GM23248 (cell line): ENCODE measurements at places on chromosomes 7 and 10.

DNA sequence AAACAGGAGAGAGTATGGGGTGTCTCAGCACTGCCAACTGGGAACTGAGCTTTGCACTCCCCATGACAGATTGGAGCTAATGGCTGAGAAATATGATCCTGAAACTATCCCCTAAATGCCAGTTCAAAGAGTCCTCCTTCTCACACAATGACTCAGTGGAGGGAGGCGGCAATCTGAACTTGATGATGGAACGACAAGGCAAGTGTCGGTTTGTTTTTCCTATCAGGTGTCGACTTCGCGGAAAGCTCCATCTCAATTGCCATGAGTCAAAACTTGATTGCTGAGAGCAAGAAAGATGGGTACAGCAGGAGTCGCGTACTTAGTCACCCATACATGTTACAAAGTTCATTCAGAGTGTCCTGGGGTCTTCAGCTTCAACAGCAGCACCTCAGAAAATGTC lies 52.5 kb downstream of the NPY start:
- no peak overlapping the region for H3K27ac ChIP-seq
- no peaks in the 10 kb centered on the region for H3K36me3 ChIP-seq
- H3K27me3 ChIP-seq: no peaks in the 10 kb centered on the region

DNA sequence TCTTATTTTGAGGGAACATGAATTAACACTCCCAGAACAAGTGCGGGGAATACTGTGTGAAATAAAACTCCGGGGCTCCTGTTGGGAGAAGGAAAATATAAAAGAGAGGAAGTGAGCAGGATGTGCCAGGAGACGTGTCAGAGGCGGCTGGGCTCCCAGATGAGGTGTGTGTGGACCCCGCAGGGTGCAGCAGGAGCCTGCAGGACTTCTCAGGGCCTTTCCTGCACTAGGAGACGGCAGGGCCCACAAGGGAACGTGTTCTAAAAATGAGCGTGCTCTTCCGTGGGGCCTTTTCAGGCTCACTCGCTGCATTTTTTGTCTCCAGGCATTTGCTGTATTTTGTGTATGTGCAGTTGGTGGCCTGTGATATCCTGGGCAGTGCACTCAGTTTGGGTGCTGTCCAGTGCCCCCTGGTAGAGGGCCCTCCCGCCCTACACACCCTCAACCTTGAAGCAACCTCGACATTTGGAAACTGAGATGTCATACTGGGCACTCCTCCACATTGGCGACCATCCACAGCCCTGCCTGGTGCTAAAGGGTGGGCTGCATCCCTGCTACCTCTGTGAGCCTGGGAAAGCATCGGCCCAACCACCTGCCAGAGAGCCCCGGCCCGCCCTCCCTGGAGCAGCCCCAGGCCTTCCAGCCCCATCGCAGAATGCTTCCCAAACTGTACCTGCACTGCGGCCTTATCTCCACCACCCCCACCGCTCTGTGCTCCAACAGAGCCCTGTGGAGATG lies 35.2 kb upstream of the EN2 start:
- H3K4me1 ChIP-seq: no peaks in the 10 kb centered on the region
- no peaks in the 10 kb centered on the region for H3K36me3 ChIP-seq
- H3K4me3 ChIP-seq: no peak overlapping the region

- no peak overlapping the region for H3K4me3 ChIP-seq
- H3K27ac ChIP-seq: no peak overlapping the region
- H3K27me3 ChIP-seq: no peaks in the 10 kb centered on the region
- no peaks in the 10 kb centered on the region for H3K36me3 ChIP-seq
- DNase-seq: no peak
Measured at GRCh38 chr7:150755473-150756099, 18.4 kb downstream of the GIMAP5 start.

- no peaks in the 10 kb centered on the region for H3K36me3 ChIP-seq
- no peak for DNase-seq
- H3K27ac ChIP-seq: no peak overlapping the region
- H3K4me3 ChIP-seq: no peak overlapping the region
- no peaks in the 10 kb centered on the region for H3K4me1 ChIP-seq
- peaks cover 20% of the 10 kb centered on the region for H3K27me3 ChIP-seq
Measured at GRCh38 chr10:30396293-30396692, 37.7 kb upstream of the MAP3K8 start.

GRCh38 chr10:119323085-119324016 lies 116.0 kb downstream of the GRK5 start:
- DNase-seq: no peak
- H3K27ac ChIP-seq: no peak overlapping the region
- no peak overlapping the region for H3K4me3 ChIP-seq
- no peaks in the 10 kb centered on the region for H3K4me1 ChIP-seq
- H3K36me3 ChIP-seq: no peaks in the 10 kb centered on the region

DNA sequence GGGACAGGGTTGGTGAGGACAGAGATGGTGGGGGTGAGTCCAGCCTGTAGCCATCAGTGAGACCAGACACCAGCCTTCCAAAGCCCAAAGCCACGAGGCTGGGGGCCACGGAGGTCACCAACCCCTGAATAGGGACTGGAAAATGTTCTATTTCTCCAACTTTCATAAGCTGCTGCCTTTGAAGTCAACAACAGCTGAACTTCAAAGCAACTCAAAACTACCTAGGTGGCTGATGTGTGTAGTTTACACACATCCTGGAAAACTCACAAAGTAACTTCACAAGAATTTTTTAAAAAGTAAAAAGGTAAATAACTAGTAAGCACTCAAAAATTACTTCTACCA lies 88.8 kb downstream of the CHST15 start:
- H3K36me3 ChIP-seq: no peaks in the 10 kb centered on the region
- no peak overlapping the region for H3K4me3 ChIP-seq
- no peak overlapping the region for H3K27ac ChIP-seq
- DNase-seq: no peak
- H3K4me1 ChIP-seq: 0 out of 2 replicates have a peak, but pooled peaks cover 5% of the 10 kb centered on the region
- H3K27me3 ChIP-seq: peaks cover 18% of the 10 kb centered on the region

DNA sequence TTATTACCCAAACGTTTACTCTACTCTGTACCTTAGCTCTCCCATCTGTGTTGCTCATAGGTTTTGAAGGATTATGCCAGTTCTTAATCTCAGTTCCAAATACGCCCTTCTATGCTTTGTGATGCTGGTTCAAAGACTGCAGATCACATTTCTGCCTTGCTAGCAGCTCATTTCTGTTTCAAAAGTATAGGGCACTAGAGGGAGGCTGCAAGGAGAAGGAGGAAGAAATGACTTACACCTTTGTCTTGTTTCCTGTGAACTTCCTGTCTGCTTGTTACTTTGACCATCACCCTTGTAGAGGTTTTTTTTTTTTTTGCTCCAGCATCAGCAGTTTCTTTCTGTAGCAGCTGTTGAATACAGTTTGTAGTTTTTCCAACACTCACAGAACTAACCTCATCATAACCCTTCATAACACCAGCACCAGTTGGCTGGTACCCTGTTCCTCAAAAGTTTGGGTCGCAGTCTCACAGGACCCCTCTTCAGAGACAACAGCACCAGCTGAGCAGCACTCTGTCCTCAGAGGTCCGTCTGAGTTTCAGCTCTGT lies 16.5 kb downstream of the SLK start:
- no peaks in the 10 kb centered on the region for H3K36me3 ChIP-seq
- no peak overlapping the region for H3K4me3 ChIP-seq
- DNase-seq: peak; percentile 10
- H3K27ac ChIP-seq: peak overlapping the region; percentile 10; the same call in 1 of the 2 replicates

DNA sequence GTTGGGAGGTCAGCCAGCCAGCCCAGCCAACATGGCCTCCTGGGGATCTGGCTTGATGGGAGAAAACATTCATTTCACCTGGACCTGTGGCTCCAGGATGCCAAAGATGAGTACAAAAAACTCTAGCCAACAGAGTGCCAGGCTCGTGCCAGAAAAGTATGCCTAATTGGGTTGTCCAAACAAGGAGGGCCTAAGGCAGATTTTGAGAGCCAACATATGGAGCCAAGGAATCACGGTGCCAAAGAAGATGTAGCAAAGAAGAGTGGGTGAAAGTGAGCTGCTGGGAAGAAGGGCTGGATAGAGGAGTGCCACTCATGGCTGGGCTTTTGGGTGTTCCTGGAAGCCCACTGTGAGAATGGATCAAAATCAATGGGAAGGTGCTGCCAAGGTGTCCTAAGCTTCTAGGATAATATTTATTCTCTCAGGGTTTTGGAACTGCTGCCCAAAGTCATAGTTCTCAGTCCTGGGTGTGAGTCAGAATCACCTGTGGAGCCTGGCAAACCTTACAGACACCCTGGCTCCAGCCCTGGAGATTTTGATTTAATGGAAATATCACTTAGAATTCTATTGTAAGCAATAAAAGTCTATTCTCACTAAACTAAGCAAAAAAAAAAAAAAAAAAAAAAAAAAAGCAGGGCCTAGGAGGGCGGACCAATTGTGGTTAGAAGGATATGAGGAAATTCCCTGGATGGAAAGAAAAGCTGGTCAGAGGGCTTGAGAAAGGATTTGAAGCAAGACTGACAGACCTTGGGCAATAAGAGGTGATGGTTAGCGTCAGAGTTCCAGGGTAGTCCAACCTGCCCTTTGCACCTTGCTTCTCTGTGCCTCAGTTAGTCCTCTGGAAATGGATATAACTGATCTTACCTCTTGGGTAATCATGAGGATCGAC lies 182.2 kb upstream of the PRR15 start:
- peaks cover 46% of the 10 kb centered on the region for H3K27me3 ChIP-seq
- no peaks in the 10 kb centered on the region for H3K36me3 ChIP-seq
- no peak overlapping the region for H3K4me3 ChIP-seq
- H3K4me1 ChIP-seq: no peaks in the 10 kb centered on the region
- DNase-seq: no peak

DNA sequence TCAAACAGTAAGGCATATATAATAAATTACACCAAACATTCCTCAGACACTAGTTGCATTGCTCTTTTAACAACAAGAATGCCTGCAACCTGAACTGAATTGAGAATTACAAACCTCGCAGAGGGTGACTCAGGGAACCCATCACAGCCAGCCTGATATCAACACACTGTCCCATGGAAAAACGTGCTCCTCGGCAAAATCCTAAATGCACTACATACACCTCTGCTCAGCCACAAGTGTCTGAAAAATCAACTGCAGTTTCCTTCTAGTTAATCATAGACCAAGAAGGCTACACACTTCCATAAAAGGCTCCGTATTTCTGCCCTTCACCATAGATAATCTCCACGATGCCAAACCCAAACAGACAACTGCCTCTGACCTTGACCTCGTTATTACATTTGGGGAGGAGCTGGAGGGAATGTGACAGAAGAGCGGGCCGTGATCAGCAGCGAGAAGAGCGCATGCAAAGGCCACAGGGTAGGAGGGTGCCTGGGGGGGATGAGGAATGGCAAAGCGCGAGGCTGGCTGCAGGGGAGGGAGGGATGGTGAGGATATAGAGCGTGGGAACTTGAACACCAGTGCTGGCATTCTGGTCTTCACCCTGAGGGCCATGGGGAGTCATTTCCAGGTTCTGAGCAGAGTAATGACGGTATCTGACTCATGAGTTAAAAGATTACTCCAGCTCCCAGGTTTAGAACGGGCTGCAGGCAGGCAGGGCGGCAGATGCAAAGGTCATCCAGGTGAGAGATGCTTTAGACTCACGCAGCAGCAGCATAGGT lies 201.9 kb upstream of the FRMD4A start:
- no peak overlapping the region for H3K4me3 ChIP-seq
- H3K4me1 ChIP-seq: no peaks in the 10 kb centered on the region
- no peak overlapping the region for H3K27ac ChIP-seq
- peaks cover 8% of the 10 kb centered on the region; the same call in 1 of the 2 replicates for H3K36me3 ChIP-seq

- peaks cover 20% of the 10 kb centered on the region for H3K4me1 ChIP-seq
- H3K36me3 ChIP-seq: no peaks in the 10 kb centered on the region
- H3K27me3 ChIP-seq: no peaks in the 10 kb centered on the region
- H3K27ac ChIP-seq: no peak overlapping the region
- peak; percentile 65 for DNase-seq
Measured at GRCh38 chr10:35783305-35783838, 141.3 kb upstream of the FZD8 start.

DNA sequence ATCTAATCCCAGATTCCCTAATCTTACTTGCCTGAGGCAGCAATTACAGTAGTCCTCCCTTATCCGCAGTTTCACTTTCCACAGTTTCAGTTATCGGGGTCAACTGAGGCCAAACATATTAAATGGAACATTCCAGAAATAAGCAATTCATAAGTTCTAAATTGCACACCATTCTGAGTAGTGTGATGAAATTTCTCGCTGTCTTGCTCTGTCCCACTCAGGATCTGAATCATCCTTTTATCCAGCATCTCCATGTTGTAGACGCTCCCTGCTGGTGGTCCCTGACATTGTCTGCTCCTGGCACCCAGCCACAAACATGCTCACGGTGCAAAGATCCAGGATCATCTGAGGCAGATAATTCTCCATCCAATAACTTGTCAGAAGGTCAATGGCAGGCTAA lies 128.7 kb upstream of the CXCL12 start:
- H3K27me3 ChIP-seq: no peaks in the 10 kb centered on the region
- no peak overlapping the region for H3K4me3 ChIP-seq
- DNase-seq: peak; percentile 78

- no peak overlapping the region for H3K27ac ChIP-seq
- H3K27me3 ChIP-seq: no peaks in the 10 kb centered on the region
- H3K4me3 ChIP-seq: no peak overlapping the region
- no peaks in the 10 kb centered on the region for H3K4me1 ChIP-seq
Measured at GRCh38 chr10:98915911-98916310, 319.7 kb downstream of the HPSE2 start.

DNA sequence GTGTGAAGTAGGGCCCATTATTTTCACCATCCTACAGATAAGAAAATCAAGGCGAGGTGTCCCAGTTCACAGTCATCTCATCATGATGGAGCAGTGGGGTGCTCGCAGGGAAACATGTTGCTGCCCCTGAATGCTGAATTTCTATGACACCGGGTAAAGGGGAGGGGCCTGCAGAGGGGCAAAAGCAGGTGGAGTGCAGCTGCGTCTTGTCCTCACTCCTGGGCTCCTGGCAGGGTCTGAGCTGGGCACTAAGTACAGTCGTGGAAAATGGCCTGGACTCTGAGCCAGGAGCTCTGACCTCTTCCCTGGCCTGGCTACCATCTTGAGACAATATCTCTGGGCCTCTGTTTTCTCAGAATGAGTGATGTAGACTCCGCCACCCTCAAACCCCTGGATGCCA lies 253.1 kb upstream of the PITRM1 start:
- H3K27ac ChIP-seq: no peak overlapping the region
- H3K27me3 ChIP-seq: no peaks in the 10 kb centered on the region
- peaks cover 13% of the 10 kb centered on the region for H3K4me1 ChIP-seq
- DNase-seq: no peak
- no peaks in the 10 kb centered on the region for H3K36me3 ChIP-seq
- no peak overlapping the region for H3K4me3 ChIP-seq

GRCh38 chr7:1883834-1884582 lies 213.9 kb downstream of the ELFN1 start:
- no peaks in the 10 kb centered on the region for H3K36me3 ChIP-seq
- peaks cover 28% of the 10 kb centered on the region for H3K4me1 ChIP-seq
- no peak for DNase-seq
- H3K27ac ChIP-seq: no peak overlapping the region
- H3K27me3 ChIP-seq: no peaks in the 10 kb centered on the region
- H3K4me3 ChIP-seq: no peak overlapping the region

GRCh38 chr10:132101529-132101928 lies 35.8 kb downstream of the JAKMIP3 start:
- H3K4me1 ChIP-seq: no peaks in the 10 kb centered on the region
- no peak overlapping the region for H3K27ac ChIP-seq

DNA sequence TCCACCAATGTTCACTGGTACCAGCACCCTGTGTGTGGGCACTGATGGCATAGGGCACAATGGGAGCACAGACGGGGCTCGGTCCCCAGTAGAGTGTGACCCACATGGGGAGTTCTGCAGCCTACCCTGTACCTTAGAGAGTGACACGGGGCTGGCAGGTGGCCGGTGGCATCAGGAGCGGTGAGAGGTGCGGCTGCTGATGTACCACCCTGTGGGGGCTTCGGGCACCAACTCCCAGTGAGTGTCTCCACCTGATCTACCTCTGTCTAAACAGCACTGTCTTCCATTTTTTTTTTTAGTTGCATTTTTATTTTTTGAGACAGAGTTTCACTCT lies 4.1 kb downstream of the JAKMIP3 start:
- H3K4me3 ChIP-seq: no peak overlapping the region
- H3K36me3 ChIP-seq: no peaks in the 10 kb centered on the region
- no peak for DNase-seq
- no peak overlapping the region for H3K27ac ChIP-seq
